8988T (cell line): ENCODE measurements at places on chromosomes 6 and 20.

DNA sequence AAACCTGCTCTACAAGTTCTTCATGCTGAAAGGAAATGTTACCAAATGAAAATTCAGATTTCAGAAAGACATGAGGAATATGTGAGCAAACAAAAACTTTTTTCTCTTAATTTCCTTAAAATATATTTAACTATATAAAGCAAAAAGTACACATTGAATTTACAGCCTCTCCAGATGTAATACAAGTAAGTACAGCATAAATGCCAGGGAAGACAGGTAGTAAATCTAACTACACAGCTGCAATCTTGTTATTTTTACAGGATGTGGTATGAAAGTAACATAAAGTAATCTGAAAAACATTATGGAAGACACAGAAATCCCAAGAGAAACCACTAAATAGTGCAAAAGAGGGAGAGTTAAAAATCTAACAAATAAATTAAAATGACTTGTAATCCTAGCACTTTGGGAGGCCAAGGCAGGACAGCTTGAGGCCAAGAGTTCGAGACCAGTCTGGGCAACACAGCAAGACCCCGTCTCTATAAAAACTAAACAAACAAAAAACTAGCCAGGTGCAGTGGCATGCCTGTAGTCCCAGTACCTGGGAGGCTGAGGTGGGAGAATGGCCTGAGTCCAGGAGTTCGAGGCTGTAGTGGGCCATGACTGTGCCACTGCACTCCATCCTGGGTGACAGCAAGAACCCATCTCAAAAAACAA, 50.7 kb downstream of the FAM8A1 start:
- no peak for DNase-seq

DNA sequence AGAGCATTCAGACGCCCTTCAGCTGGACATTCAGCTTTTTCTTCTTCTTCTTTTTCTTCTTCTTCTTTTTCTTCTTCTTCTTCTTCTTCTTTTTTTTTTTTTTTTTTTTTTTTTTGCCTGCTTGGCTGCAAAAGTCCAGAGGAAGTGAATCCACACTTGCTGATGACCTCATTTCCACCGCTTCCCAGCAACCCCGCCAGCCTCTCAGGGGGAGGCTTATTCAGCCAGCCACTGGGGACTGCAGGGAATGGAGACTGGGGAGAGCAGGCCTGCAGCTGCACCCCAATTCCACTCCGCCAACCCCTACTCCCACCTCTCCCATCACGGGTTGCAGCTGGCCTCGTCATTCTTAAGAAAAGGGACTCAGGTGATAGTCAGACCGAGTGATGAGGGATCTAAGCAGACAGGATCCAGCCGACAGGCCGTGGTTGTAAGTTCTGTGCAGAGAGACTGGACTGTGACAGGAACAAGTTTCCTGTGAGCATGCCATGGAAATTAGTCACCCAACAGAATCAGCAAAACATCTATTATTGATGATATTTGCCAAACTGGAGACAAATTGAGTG, 59.0 kb upstream of the QKI start:
- peak; percentile 62 for DNase-seq

DNA sequence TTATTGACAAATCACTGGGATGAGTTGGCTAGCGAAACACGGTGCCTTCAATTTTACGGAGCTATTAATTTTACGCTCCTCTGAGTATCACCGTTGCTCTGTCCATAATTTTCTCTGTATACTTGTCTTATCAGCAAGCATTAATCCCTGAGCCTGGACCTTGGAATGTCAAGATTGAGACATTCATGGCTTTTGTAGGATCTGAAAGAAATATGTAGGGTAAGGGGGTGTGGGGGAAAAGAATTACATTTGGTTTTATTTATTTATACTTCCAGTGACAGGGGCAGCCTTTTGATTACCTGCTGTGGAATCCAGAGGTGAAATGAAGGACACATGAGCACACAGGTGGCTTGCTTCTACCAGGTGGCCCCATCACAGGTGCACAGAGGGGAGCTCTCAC, 46.6 kb downstream of the DTD1 start:
- DNase-seq, result no peak

- no peak for DNase-seq
These were observed 22.7 kb upstream of the NTSR1 start for GRCh38 chr20:62685781-62686555.

DNA sequence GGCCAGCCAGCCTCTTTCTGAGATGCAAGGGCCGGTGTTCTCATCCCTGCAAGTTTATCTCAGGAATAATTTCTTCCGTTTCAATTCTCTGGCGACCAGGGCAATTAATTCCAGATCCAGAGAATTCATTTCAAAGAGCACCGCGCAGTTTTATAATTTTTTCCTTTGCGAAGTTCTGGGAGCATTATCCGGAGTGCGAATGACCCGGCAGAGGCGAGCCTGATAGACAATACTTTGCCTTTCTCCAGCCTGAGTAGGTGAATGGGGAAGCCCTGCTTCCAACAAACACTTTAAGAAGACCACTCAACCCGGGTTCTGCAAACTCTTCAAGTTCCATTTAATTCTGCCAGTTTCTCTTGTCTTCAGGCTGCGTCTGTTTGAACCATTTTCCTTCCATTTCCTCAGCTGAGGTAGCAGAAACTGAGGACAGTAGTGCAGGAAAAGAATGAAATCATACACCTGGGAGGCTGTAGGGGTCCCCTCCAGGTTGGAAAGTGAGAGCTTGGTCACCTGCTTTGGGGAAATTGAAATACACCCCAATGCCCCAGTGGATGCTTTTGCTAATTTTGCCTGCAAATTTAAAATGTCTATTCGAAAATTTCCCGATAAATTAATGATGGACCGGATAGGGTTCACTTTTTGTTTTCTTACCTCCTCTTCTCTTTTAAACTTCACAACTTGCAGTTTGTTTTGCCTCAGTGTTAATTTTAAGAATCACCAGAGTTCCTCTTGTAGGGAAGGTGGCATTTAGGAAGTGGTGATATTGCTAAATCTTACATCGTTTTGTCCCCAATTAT, 1.1 kb downstream of the VGLL2 start:
- no peak for DNase-seq

DNA sequence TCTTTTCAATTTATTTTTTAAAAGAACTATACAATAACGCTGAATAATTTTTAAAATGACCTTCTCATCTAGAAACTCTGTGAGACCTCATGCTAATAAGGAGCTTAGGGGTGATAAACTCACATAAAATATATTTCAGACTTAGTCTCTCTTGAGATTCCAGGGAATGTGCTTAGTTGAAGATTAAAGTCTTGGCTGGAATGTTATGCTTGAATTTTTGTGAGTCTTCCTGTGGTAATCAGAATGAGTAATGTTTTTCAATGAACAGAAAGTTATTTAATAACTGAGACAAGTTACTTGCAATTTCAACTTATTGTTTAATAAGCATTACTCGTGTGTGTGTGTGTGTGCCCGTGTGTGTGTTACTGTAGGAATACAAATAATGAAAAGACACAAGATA, 379.9 kb upstream of the EPHA7 start:
- no peak for DNase-seq

DNA sequence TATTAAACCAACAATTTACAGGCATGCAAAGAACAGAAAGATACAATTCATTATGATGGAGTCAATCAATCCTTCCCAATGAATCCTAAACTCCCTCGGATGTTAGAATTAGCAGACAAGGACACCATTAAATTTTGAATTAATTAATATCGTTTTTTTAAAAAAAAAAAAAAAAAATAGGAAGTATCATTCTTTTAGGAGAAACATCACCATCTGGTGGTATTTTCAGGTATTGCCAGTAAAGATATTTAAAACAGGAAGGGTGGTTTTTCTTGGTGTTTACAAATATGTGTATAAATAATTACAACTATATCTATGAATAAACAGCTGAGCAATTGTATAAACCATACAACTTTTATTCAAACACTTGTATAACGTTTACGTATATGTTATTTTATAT, 564.4 kb downstream of the HAO1 start:
- no peak for DNase-seq

DNA sequence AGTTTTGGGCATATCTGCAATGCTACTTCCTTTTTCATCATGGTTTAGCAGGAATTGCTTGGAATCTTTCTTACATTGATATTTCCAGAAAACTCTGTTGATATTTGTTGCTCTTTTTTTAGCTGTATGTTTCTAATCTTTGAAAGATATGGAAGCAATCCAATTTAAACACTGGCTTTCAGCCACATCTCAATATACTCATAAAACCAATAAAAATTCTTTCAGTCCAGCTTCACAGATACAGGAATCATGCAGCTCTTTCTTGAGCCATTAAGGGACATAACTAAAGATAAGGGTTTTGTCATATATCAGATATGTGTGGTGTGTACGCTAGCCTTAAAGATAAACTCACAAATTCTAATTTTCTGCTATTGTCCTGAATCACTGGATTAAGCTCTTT, 47.4 kb downstream of the PKIB start:
- DNase-seq, result no peak

DNA sequence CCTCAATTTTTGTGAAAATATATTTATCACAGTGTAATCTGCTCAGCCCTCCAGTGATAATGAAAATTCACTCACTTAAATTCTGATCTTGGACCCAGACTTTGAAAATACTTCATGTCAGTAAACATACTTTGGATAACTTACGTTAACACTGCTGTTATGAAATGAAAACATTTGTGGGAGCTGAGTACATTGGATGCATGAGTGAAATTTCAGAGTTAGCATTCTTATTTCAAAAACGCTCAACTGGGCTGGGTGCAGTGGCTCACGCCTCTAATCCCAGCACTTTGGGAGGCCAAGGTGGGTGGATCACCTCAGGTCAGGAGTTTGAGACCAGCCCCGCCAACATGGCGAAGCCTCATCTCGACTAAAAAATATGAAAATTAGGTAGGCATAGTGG, 196.4 kb downstream of the UTRN start:
- DNase-seq, result no peak

DNA sequence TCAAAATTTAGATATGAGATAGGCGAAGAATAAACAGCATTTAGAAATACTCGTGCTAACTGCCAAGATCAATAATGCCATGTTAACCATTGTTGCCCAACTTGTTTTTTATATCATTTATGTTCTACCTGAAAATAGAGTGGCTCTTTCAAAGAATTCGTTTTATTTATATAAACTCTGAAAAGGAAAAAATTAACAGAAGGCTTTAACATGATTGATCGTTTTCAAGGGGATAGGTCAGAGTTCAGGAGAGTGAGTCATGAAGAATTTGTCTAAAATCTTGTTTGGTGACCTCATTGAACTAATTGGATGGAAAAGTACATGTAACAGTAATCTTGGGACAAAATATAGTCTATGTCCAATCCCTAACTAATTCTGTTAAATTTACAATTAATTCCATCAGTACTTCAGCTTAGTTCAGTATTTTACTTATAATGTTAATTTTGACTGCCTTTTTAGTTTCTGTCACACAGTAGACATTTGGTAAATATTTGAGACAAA, 11.1 kb upstream of the ELOVL2 start:
- no peak for DNase-seq

- no peak for DNase-seq
These were observed 24.8 kb upstream of the APMAP start for GRCh38 chr20:25017257-25017803.

DNA sequence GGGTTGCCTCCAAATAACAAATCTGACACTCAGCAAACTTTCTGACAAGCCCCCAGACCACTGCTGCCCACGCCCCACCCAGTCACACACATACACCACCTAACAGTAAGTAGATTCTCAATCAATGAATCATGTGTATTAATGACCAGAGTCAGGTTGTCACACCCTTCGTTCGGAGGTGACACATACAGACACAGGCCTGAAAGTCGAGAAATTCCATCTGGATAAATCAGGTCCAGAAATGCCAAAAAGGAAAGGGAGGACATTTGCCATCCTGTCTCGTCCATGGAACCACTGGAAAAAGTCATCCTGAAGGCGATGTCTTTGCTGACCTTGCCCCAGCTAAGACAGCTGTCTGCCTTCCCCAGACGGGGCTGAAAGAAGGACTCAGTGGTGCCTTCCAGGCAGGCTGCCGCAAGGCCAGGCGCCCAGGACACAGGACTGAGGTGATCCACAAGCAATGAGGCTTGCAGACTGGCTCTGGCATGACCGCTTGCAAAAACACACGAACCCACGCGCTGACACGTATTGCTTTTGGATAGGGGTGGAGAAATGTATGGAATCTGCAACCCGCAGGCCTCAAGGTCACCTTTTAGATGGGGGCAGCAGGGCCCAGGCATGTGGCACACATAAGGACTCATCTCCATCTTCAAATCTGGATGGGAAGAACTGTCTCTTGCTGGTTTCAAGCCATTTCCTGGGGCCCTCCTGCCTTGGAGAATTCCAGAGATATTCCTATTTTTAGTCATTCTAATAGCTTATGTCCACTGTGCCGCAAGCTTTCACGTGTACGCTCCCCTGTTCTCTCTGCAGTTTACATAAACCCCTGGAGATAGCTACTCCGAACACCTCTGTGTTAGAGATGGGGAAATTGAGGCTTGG, 9.0 kb downstream of the NFATC2 start:
- peak; percentile 75 for DNase-seq

DNA sequence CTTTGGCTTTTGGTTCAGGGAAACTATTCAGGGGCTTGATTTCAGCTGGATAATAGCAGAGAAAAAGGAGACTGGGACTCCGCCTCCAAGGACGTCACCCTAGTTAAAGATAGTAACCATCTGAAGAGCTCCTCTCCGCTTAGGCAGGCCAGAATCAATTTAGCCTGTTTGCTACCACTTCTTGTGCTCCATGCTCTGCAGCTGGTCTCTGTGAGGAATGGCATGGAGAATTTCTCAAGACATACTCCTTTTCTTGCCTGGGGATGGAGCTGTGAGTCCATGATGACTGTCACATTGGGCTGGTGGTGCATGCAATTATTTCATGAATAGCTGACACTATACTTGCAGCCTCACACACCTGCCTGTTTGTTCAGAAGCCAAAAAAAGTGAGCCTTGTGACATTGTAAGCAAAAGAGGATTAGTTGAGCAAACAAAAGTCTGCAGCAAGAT, 61.4 kb downstream of the TXLNB start:
- no peak for DNase-seq

GRCh38 chr6:18465410-18466154, 78.4 kb downstream of the RNF144B start:
- DNase-seq, result no peak

DNA sequence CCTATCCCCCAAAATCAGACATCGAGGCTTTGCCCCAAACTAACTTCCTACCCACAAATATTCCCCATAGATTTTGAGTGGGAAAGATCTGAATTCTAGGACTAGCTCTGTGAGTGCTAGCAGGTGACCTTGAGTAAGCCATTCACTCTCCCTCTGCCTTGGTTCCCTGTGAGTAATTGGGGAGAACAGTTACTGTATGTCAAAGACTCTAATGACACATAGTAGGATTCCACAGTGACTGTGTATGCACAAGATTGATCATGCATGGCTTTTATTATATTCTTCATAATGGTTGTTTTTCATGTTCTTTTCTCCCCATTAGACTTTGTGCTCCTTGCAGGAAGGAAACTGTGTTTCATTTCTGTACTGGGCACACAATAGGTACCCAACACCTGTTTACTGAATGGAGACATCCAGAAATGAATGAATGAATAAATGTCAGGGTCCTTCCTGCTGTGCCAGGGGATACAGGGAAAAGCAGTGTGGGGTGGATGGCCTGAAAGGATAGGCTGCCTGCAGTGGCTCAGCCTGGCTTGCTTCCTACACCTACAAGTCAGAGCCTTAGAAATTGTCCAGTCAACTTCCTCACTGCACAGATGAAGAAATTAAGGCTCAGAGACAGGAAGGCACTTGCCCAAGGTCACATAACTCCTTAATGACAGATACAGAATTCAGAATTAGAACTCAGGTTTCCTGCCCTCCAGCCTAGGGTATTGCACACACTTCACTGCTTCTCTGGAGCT, 901 bp upstream of the TMEM151B start:
- DNase-seq, result no peak

- DNase-seq, result no peak
These were observed 40.8 kb downstream of the IYD start for GRCh38 chr6:150409576-150410066.
